ENCODE measurements at places on chromosomes 7 and 10.

DNA sequence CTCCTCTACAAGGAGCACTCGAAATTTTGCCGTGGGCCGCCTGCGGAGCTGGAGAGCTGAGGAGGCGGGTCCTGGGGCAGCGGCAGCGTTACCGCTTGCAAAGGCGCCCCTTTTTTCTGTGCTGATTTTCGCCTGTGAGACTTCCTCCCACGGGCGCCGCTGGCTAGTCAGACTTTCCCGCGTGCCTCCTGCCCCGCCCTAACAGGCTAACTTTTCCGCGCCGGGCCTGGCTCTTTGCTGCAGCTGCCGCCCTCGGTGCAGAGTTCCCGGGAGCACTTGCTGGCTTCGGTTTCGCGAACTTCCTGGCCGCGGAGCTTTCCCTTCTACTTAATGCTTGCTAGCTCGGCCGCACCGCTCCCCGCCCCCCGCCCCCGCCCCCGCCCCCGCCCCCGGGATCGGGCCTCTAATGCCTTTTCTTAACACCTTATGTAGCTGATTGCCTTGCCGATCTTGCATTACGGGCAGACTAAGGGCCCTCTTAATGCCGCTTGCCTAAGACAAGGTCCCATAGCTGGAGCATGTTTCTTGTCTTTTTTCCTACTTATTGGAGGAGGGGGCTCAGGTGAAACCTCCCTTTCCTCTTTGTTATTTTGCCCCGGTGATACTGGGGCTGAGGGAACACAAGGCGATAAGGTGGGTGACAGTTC is 37.9 kb upstream of the RASGEF1A start:
- peak; percentile 19 for DNase-seq

GRCh38 chr10:14093730-14094484 is 236.8 kb downstream of the FRMD4A start:
- peak; percentile 65 for DNase-seq

- DNase-seq = no peak
These were observed 206.3 kb downstream of the SNX10 start for GRCh38 chr7:26497801-26498596.

- no peak for DNase-seq
These were observed 701.1 kb downstream of the NRG3 start for GRCh38 chr10:82576093-82576492.

DNA sequence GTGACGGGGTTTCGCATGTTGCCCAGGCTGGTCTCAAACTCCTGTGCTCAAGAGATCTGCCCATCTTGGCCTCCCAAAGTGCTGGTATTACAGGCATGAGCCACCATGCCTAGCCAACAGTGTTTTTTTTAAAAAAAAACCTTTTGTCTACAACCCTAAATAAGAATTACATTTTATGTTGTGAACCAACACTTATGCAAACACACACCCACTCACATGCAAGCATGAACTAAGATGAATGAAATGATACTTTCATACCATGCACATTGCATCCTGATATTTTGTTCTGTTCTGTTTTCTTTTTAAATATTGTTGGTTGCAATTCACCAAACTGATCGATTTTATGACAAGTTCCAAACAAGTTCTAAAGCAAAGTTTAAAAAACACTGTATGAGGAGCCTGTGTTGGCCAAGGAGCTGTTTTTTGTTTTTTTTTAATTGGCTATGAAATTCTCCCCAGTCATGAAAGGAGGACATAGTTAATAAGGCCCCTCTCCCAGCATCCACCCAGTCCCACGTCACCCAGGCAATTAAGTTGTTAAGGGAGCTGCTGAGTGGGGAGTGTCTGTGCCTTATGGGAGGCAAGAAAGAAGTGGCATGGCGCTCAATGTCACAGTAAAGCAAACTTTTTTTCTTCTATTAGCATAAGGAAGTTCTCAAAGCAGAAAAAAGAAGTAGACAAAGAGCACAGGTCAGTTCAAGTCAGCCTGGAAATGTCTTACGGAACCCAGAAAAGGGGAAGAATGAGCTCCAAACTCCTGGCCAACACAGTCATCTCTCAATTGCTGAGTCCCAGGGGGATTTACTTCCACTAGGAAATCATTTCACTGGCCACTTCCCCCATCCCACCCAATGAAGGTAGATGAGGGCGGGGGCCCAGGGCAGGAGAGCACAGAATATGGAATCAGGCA is 50.1 kb downstream of the NOD1 start:
- no peak for DNase-seq

- DNase-seq = no peak
These were observed 347.6 kb downstream of the SORCS3 start for GRCh38 chr10:104988686-104989085.

GRCh38 chr10:32906595-32906994 is 51.4 kb downstream of the ITGB1 start:
- no peak for DNase-seq

GRCh38 chr7:30983042-30983913 is 19.5 kb downstream of the GHRHR start:
- DNase-seq = peak; percentile 55

- DNase-seq = peak; percentile 89
These were observed 253.1 kb downstream of the PTEN start for GRCh38 chr10:88116481-88116880.

DNA sequence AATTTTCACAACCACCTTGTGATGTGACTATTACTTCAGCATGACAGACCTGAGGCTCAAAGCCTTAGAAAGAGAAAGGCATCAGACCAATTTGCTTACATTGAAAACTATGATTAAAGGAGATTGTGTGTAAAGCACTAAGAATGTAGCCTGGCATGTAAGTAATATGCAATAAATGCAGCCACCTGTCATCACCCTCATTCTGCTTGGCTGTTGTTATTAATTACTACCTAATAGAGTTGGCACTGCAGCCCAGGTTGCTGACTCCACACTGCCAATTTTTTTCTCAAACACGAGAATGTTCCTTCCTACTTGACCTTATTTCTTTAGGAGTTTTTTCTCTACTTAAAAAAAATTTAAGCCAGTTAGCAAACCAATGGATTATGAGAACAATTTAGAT is 61.2 kb upstream of the NPVF start:
- no peak for DNase-seq

DNA sequence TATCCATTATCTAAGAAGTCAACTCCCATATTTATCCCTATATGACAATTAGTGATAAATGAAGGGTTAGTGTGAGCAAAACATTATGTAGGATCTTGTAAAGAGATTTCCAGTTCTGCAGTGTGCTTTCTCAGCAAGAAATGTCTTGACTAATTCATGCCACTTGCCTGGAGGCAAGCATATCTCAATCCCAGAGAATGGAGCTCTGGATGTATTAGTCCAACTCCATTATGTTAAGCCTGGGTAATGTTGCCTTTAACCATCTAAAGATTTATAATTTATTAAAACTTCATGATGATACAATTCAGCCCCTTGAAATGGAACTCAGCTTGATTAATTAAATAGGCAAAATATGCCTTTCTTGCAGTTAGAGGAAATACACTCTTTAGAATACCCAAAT is 1079.9 kb upstream of the LRRTM3 start:
- DNase-seq = no peak

GRCh38 chr10:44922021-44922420 is 10.9 kb downstream of the TMEM72 start:
- DNase-seq = no peak

DNA sequence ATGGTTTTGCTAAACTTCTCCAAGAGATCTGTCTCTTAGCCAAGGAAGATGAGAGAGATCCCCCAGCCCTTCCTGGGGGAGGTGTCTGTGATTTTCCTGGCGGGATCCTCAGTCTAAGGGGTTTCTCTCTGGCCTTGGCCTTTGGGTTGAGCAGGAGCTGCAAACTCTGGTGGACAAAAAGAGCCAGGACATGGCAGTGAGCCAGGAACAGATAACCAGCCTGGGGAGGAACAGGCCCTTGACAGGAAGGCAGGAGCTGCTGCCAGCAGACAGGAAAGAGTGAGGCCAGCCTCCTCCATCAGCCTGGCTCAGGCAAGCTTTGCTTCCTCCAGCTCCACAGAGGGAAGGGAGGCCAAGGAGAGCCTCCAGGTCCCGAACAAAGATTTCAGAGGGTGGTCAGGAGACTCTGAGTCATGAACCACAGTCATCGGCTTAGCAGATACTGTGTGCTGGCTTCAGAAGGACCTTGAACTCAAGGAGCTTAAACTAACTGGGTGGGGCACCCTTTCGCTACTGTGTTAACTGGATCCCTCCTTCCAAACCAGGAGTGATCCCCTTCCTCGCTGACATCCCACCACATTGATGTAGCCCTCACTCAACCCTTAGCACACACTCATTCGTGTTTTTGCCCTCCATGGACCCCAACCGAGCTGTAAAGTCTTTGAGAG is 34.7 kb downstream of the DDIT4 start:
- DNase-seq = peak; percentile 71

DNA sequence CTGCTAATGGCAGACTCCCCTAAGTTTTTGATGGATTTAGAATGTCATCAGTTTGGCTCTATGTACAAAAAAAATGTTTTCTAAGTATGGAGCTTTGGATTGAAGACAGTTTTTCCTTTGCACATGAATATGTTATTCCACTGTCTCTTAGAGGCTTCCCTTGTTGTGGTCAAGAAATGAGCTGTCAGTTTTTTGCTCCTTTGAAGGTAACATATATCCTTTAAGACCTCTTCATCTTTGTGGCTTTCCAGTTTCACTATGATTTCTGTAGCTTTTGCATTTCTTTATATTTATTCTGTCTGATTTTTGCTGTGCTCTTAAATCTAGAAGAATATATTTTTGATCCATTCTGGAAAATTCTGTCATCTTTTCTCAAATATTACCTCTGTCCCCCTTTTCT is 15.8 kb upstream of the ODAD2 start:
- DNase-seq = no peak

DNA sequence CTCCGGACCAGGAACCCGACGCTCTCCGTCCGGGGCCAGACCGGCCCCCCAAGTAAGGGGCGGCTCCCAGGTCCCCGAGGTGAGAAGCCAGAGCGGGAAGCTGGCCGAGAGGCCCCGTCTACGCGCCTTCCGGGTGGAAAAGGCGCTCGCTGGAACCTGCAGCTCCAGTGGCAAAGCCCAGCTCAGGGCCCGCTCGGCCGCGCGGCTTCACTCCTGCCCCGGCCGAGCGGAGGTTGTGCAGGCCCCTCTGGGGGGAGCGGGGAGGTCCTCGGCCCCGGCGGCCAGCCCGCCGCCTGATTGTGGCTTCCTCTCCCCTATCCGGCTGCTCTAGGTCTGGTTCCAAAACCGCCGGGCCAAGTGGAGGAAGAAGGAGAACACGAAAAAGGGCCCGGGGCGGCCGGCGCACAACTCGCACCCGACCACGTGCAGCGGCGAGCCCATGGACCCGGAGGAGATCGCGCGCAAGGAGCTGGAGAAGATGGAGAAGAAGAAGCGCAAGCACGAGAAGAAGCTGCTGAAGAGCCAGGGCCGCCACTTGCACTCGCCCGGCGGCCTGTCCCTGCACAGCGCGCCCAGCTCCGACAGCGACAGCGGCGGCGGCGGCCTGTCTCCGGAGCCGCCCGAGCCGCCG is 2.9 kb downstream of the UNCX start:
- no peak for DNase-seq

DNA sequence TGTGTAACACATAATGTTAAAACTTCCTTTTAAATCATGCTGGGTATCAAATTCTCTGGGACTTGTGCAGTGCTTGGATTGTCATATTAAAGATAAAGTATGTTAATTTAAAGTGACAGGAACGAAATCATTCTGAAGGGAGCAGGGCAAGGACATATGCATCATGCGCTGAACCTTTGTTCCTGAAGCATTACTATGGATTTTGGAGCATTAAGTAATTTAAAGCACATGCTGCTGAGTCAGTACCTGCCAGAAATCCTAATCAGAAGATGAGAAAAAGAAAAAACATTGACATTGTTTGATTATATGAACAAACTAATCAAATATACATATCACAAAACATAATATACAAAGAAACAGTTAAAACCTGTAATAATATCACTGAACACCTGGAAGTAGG is 101.4 kb downstream of the MICU1 start:
- no peak for DNase-seq

GRCh38 chr7:2862831-2863361 is 18.8 kb upstream of the GNA12 start:
- DNase-seq = no peak

DNA sequence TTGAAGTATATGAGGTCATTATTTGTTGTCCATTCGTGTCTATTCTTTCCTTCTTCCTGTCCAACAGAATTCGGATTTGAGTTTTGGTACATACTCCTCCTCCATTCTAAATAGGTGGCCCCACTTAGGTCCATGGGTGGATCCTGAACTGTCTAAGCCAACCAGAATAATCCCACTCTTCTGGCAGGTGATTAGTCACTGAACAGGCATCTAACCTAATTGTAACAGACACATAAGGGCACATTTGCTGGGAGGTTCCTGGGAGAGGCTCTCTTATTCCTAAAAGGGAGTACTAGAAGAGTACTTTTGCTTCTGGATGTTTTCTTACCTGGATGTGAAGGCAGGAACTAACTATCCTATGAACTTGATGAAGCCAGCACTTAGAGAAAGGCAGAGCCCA is 16.8 kb downstream of the LRRC72 start:
- DNase-seq = no peak

GRCh38 chr10:33900596-33900995 is 566.1 kb upstream of the NRP1 start:
- DNase-seq = no peak

- no peak for DNase-seq
These were observed 5.7 kb downstream of the TRIM8 start for GRCh38 chr10:102649797-102650654.

DNA sequence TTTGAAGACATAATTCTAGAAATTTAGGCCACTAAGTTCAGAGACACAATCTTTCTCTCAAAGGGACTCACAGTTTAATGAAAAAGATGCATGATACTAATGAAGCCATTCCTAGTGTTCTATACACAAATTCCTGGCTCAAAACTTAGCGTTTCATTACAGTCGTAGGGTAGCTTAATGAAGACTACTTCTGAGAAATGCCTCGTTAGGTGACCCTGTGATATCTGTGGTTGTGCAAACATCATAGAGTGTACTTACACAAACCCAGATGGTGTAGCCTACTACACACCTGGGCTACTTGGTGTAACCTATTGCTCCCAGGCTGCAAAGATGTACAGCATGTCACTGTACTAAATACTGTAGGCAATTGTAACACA is 488 bp upstream of the CHCHD3 start:
- no peak for DNase-seq

DNA sequence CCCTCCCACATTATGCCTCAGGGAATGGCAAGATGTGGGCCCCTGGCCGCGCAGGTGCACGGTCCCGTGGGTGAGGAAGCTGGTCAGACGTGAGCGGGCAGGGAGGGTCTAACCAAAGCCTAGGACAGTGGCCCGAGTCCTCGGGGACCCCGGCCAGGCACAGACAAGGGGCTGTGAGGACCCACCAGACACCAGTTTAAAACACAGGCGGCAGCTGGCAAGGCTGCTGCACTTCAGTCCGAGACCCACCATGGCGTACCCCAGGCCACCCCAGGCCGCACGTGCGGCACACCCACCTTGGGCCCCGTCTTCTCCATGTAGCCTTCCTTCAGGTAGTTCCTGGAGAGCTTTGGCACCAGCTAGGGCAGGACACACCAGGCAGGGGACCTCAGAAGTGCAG is 23.5 kb downstream of the GET4 start:
- no peak for DNase-seq

- DNase-seq = peak; percentile 67
These were observed 175.8 kb upstream of the PRKCQ start for GRCh38 chr10:6755781-6756460.

- DNase-seq = no peak
These were observed 595 bp upstream of the SFXN4 start for GRCh38 chr10:119166118-119166500.

GRCh38 chr10:117591043-117591442 is 48.5 kb downstream of the EMX2 start:
- no peak for DNase-seq

GRCh38 chr10:72637398-72637857 is 11.5 kb upstream of the MICU1 start:
- peak; percentile 57 for DNase-seq

GRCh38 chr7:83964318-83964717 is 230.3 kb downstream of the SEMA3A start:
- DNase-seq = no peak
